ENCODE measurements at places on chromosomes 12 and 14.

DNA sequence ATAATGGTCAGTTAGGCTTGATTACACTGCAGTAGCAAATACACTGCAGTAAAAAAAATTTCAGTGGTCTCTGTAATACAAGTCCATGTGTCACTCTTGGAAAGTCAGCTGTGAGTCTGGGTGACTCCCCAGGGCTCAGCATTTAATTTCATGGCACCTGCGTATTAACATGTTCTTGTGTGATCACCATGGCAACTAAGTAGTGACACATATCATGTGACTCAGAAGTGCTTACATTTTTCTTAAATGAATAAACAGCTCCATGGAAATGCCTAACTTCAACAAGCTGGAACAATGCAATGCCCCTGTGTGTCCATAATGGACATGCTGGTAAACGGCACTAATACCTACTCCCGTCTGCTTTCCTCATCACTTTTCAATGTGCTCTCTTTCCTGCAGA is 88.5 kb upstream of the ANO4 start:
- no peak for DNase-seq

DNA sequence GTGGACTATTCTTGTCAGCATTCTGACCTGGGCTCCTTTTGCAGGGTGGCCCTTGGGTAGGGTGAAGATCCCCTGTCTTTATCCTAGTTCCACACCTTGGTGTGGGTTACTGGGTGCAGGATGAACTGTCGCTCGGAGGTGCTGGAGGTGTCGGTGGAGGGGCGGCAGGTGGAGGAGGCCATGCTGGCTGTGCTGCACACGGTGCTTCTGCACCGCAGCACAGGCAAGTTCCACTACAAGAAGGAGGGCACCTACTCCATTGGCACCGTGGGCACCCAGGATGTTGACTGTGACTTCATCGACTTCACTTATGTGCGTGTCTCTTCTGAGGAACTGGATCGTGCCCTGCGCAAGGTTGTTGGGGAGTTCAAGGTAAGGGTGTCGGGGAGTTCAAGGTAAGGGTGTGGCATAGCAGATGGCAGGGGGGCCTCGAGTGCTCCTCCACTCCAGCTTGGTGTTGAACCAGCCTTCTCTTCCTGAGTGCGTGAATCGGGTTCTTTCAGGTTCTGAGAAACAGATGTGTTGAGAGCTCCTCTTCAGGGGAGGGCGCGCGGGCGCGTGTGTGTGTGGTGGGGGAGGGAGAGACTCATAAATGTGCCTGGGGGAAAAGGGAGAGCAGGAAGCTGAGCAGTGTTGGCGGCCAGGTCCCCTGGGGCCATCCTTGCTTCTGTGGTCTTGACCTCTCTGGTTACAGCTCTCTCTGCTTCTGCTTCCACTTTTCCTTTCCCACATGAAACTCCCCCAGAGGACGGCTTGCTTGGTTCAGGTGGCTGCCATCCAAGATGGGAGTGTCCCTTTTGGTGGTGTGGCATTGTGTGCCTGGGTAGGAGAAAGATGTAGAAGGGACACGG is 4.0 kb downstream of the ATG101 start:
- DNase-seq = no peak

- DNase-seq = no peak
Observed at GRCh38 chr14:45051896-45052295, 32.0 kb upstream of the PRPF39 start.

GRCh38 chr12:86435053-86435452 is 178.9 kb upstream of the MGAT4C start:
- no peak for DNase-seq

- DNase-seq = no peak
Observed at GRCh38 chr12:101666052-101666728, 31.2 kb upstream of the CHPT1 start.

- no peak for DNase-seq
Observed at GRCh38 chr14:73249108-73249507, 11.8 kb downstream of the PAPLN start.

- DNase-seq = no peak
Observed at GRCh38 chr12:111437816-111438454, 32.2 kb downstream of the SH2B3 start.
